ENCODE measurements at places on chromosomes 16 and 17.

GRCh38 chr16:87628940-87629339 lies 26.6 kb downstream of the JPH3 start:
- DNase-seq: no peak

- no peak for DNase-seq
Observed at GRCh38 chr16:57649846-57650245, 18.3 kb upstream of the ADGRG3 start.

- DNase-seq: no peak
Observed at GRCh38 chr16:53433930-53434376, 318 bp upstream of the RBL2 start.

DNA sequence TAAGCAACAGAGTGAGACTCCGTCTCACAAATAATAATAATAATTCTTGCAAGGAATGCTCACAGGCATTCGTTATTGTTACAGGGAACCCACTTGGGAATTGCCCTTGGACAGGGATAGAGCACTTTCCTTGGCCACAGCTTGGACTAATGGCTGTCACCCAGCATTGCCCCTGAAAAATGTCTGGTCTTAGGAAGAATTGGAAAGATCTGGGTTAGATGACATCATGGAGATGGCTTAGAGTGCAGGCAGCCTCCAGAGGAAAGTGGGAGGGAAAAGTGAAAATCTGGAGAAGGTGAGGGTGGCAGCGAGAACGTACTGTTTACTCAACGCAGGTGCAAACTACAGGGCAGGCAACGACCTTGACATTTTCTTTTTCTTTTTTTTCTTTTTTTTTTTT lies 59.3 kb upstream of the MRTFB start:
- no peak for DNase-seq

DNA sequence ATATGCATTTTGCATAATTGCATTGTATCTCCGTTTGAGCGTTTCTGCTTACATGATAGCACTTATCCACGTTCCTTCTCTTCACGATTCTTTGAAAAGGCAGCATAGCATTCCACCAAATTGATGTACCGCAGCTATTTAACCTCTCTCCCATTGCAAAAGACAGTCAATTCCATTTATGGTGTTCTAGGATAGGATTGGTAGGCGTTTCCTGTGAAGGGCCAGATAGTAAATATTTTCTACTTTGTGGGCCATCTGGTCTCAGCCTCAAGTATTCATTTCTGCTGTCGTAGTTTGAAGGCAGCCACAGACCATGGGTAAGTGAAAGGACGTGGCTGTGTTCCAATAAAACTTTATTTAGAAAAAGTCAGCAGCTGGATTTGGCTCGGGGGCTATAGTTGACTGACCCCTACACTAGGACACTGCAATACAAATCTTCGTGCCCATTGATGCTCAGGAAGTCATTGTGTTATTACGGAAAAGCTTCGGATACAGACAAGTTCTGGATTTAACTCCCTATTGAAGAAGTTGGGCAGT lies 10.1 kb downstream of the SNX29 start:
- no peak for DNase-seq

DNA sequence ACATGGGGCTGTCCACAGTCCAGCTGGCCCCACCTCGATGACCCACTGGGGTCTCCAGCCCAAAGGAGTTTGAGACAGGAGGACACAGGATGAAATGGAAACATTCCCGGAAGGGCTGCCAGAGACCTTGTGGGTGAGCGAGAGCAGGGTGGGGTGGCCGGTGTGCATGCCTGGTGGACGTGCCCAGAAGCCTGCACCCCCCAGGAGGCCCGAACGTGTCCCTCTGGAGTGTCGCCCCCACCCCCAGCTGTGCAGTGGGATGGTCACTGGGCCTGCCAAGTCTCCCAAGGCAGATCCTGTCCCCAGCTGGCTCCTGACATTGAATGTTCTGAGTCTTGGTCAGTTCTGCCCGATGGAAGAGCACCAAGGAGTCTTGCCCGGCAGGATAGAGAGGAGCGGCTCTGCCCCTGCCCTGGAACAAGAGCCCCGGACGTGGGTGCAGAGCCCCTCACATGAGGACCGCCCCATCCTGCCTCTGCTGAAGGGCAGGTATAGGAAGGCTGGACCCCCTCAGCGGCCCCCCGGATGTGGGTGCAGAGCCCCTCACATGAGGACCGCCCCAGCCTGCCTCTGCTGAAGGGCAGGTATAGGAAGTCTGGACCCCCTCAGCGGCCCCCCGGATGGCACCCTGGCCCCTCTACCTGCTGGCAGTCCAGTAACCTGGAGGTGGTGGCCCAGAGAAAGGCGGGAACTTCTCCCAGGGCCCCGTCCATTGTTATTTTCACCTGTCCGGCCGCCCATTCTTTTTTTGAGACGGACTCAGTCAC lies 3.1 kb upstream of the CAPN15 start:
- no peak for DNase-seq

DNA sequence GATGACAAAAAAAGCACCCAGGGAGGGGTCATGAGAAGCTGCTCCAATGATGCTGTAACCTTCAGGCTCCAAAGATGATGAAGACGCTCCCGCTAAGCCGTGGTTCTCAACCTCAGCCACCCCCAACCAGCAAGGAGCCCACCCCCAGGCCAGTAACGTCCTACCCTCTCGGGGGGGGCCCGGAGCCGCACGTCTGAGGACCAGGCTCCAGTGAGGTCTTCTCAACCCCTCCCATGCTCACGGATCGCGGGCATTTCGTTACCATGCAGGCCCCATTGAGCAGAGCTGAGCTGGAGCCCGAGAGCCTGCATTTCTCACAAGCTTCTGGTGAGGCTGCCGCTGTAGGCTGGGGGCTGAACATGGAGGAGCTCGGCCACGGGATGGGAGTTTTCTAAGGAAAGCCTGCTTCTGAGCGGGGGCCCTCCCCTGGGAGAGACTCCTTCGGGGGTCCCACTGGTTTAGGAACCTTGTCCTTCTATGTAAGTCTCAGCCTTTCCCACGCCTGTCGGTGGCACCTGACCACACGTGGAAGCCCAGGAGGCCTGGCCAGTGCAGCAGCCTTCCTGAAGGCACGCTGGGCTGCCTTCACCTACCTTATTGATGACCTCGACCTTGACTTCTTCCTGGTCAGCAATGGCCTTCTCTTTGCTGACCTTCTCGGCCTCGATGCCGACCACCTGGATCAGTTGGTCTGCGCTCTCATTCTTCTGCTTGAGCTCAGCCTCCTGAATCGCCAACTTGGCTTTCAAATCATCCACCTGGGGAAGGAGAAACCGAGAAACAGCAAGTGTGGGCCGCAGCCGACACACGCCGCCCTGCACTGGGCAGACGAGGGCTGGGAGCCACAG lies 82.7 kb downstream of the PGS1 start:
- no peak for DNase-seq

GRCh38 chr16:84572096-84572495 lies 45.8 kb downstream of the COTL1 start:
- no peak for DNase-seq

DNA sequence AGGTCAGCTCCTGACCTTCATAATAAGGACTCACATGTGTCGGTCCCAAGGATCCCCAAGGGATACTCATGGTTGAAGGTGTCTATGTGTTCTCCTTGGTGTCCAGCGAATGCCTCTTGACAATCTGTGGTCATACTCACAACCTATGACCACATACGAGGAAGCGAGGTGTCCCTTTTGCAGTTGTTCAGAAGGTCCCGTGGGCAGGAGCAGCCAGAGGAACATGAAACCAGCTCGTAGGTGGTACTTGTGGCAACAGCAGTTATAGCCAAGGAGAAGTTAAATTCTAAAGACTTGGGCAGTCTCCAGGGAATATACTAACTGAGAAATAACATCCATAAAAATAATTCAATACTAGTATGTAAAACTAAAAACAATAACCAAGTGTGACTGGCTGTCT lies 685.3 kb downstream of the WWOX start:
- no peak for DNase-seq

- DNase-seq: no peak
Observed at GRCh38 chr17:63116228-63116627, 150.2 kb downstream of the TANC2 start.

GRCh38 chr17:75530837-75531720 lies 5.6 kb downstream of the LLGL2 start:
- DNase-seq: no peak

- DNase-seq: no peak
Observed at GRCh38 chr17:30323895-30324319, 9.9 kb downstream of the TMIGD1 start.

GRCh38 chr17:74779948-74780400 lies 3.8 kb upstream of the NAT9 start:
- DNase-seq: no peak

DNA sequence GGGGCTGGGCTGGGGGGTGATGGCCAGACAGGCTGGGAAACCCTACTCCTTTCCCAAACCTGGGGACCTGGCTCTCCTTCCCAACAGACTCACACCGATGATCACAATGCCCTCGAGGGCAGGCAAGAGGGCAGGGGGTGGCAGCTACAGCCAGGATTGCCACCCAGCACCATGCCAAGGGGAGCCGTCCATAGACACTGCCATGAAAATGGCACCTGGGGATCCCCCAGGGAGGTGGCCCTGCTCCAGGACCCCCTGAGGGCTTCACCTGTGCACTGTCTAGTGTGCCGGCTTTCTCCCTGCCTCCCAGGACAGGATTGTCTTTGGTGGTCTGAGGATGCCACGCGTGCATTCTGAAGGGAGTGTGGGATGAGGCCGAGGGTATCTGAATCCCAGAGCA lies 24.6 kb downstream of the RPH3AL start:
- no peak for DNase-seq

DNA sequence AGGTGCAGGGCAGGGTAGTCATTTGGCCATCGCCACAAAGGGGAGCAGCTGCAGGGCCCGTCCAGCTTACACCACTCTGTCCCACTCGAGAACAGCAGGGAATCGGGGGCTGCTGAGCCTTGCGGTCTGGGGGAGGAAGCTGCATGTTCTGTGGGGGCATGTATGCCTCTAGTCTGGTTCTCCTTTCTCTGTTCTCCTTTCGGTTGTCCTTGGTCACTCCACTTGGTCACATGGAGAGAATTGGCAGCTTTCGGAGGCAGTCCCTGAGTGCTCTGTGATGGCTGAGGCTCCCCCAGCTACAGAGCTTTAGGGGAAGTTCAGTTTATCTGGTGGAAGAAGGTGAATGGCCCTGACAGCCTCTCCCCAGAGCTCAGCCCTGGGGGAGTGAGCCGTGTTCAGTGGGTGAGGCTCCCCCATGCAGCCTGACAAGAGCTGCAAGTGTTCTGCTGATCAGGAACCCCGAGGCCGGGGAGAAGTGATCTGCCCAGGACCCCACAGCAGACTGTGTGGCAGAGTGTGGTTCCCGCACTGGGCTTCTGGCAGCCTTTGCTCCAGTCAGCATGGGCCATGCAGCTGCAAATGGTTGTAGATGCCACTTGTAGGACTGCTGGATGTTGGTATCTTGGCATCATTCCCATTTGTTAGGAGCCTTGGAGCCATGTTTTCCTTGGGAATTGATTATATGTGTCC lies 22.3 kb upstream of the SMPD3 start:
- no peak for DNase-seq

DNA sequence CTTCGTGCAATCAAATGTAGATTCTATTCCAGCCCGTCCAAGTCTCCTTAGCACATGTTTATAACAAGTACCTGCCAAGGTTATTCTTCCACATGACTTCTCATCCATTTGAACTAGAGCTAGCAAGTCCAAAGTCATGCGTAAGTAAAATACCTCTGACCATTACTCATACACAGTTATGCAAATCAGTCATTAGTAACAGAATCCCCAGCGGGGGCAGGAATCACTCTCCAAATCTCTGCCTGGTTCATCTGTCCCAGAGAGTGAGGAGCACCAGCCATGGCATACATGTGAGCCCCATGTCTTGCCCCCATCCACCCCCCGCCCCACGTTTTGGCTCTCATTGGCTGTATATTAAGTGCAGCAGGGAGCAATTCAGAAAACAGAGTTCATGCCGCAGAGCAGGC lies 27.7 kb downstream of the SRL start:
- no peak for DNase-seq

DNA sequence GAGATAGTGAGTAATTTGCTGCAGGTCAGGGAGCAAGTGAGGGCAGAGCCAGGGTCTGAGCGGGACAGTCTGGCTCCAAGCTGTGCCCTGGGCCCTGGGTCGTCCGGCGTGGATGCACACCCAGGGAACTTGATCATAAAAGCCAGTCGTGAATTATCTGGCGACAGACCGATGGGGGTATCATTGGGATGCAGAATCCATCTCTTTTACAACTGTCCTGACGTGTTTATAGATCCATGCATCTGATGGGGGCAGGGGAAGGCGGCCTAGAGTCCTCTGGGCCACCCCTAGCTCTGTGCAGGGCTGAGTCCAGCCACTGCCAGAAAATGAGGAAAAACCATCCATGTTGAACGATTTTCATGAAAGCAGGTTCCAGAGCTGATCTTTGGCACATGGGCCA lies 332.8 kb downstream of the C16orf95 start:
- no peak for DNase-seq

GRCh38 chr16:10558746-10559641 lies 21.4 kb downstream of the EMP2 start:
- no peak for DNase-seq

- no peak for DNase-seq
Observed at GRCh38 chr16:11637320-11637719, 30.9 kb upstream of the SNN start.

GRCh38 chr17:65438708-65439294 lies 122.6 kb downstream of the AXIN2 start:
- no peak for DNase-seq

- DNase-seq: no peak
Observed at GRCh38 chr17:50169881-50170459, 4.2 kb downstream of the SGCA start.

GRCh38 chr16:8756755-8757154 lies 40.7 kb downstream of the TMEM186 start:
- DNase-seq: no peak

DNA sequence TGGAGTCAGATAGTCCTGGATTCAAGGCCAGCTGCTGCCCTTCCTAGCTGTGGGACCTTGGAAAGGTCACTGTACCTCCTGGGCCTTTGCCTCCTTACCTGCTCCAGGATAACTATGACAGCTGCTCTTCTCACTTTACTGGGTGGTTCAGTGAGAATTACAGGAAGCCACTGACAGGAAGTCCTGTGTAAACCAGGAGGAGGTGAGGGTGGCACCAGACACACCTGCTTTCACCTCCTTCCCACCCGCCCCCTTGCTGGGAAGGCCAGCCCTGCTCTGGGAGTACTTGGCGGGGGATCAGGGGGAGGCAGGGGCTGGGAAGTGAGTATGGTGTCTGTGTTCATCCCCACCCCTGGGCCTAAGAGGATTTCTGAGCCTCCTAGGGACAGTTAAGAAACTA lies 42.6 kb downstream of the CPNE2 start:
- no peak for DNase-seq
